Stimulated activated CD4-positive, alpha-beta T cell treated with anti-CD3 and anti-CD28 coated beads, Interleukin-1b, Interleukin-23, amount 100 ng/mL, for 4 hours (primary cell): ENCODE measurements at places on chromosomes 5 and 9.

DNA sequence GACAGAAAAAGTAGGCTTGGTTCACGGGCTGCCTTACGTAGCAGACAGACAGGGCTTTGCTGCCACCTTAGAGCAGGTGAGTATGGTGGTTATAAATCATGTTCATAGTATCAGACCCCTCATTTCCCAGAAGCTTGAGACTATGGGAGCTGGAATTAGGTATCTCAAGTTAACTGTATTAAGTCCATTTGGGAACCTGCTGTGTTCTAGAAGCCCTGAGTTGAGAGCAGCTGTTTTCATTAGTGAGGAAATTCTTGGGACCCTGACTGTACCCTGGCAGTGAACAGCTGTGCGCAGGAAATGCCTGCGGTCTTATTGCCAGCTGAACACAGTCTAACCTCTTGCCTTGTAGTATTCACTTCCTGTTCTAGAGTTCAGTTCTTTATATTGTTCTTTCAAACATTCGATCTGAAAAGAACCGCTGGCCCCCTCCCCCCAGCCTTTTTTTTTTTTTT, 29.8 kb downstream of the UGCG start:
- peak; percentile 37 for DNase-seq

DNA sequence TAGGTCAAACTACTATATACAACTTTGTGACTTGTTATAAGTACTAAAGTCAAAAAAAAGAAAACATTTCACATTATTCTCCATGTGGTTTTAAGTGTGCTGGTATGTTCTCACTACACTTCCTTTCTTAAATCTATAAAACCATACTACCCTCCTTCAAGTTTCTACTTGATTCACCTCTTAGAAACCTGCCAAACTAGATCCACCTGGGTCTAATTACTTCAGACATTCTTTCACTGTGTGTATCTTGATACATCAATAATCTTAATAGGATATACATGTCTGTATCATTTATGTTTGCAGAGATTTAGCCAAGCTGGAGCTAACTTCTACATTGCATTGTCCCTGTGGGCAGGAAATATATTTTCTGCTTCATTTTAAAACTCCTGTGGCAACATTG, 1012.6 kb downstream of the EFNA5 start:
- DNase-seq, result no peak

DNA sequence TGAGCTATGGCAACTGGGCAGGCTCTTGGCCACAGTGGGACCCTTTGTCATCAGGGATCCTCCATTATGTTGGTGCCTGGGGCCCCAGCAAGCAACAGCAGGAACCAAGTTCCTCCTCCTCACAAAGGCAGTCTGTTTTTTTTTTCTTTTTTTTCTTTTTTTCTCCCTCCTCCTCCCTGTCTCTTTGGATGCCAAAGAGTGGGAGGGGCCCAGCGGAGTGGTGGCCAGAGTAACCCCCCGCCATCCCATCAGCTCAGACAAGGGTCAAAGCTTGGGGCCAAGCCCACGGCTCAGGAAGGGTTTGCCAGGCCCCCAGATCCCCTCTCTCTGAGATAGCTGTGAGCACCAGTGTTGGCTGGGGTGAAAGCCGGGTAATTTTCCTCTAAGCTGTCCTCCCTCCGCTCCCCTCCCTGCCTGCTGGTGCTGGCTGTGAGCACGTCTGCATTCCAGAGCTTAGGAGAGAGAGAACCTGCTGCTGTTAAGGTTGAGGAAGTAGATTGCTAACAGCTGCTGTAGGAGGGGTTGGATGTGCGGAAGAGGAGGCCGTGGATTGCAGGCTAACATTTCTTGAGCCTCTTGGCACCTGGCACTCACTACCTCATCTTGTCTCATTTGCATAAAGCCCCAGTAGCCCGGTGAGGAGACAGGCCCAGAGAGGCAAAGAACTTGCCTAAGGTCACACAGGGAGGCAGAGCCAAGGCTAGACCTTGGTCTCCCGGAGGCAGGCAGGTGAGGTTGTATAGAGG, 21.2 kb downstream of the GSN start:
- DNase-seq, result no peak

- no peak for DNase-seq
Measured at GRCh38 chr5:44827681-44828080, 18.9 kb downstream of the MRPS30 start.

- DNase-seq, result no peak
Measured at GRCh38 chr5:57504357-57504756, 21.7 kb upstream of the ACTBL2 start.

- DNase-seq, result no peak
Measured at GRCh38 chr5:91182763-91183162, 200.4 kb downstream of the ARRDC3 start.

DNA sequence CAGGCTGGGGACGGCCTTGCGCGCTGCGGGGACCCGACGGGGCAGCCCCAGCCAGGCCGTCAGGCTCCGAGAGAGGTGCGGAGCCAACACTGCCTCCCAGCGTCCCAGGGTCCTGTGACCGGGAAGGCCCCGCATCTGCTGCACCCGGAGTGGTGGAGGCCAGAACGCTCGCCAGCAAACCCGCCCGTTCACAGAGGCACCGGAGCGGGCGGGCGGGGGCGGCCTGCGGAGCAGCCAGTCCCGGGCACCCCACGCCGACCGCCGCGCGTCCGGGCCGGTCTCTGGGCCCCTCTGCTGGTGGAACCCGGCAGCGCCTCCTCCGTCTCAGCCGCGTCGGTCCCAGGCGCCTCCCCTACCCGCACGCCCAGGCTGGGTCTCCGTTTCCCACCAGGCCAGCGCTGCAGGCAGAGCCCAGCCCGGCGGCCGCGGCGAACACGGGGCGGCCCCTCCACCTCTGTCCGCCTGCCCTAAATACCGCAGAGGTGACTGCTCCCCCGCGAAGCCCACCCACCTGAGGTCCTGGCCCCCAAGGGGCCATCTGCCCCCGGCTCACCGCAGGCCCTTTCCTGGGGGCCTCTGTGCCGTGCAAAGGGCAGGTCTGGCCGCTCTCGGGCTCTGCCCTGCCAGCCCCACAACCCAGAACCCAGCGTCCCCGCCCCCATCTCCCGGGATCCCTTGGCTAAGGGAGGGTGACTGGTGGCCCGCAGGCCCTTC, 15.9 kb downstream of the EXD3 start:
- DNase-seq, result peak; percentile 59

- DNase-seq, result no peak
Measured at GRCh38 chr9:36974731-36975130, 59.3 kb downstream of the PAX5 start.

DNA sequence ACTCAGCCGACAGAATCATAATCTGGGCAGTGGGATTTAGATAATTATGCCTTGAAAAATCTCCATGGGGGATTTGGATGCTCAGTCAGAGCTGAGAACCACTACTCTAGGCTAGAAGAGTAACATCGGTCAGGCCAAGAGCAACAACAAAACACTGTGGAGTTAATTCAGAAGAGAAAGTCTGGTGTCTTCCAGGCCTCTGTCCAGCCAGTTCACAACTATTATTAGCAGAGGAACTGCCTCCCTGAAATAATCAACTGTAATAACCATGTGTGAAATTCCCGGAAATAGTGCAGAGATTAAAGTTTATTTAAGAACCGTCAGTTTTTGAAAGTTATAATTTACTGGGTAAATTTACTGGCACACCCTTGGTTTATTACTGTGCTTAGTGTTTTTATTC, 8.2 kb upstream of the MARCHF3 start:
- DNase-seq, result no peak

GRCh38 chr9:93004561-93004960, 53.9 kb upstream of the SUSD3 start:
- no peak for DNase-seq

GRCh38 chr9:28651050-28651722, 1077.9 kb upstream of the C9orf72 start:
- no peak for DNase-seq

DNA sequence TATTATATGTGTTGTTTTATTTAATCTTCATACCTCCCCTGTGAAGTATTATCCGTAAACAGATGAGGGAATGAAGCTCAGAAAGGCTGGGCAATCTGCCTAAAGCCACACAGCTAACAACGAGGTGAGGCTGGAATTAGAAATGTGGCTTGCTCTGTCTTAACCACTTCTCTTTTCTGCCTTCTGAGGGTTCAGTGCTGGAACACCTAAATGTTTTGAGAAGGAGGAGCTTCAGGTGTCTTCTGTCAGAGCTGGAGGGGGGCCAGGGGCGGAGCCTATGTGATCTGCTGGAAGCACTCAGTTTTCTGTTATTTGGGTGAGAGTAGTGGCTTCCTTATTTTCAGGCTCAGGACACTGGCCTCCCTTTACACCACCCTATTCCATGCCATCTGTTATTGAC, 35.0 kb upstream of the ARAP3 start:
- no peak for DNase-seq

DNA sequence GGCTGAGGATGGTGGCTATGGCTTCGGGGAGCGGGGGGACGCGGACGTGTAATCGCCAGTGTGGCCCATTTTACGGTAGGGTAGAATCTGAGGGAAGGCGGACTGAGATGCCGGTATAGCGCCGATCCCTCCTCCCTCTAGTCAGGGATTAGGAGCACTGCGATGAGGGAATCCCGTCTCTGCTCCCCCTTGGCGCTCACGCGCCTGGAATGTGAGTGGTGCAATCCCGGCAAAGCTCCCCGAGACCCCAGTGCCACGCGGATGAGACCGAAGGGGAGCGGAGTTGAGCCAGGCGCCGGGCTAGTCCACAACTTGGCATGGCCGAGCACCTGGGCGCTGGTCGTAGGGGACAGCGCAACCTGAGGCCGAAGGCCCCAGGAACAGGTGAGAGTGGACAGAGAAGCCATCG, 2.2 kb downstream of the NPR3 start:
- DNase-seq, result no peak

DNA sequence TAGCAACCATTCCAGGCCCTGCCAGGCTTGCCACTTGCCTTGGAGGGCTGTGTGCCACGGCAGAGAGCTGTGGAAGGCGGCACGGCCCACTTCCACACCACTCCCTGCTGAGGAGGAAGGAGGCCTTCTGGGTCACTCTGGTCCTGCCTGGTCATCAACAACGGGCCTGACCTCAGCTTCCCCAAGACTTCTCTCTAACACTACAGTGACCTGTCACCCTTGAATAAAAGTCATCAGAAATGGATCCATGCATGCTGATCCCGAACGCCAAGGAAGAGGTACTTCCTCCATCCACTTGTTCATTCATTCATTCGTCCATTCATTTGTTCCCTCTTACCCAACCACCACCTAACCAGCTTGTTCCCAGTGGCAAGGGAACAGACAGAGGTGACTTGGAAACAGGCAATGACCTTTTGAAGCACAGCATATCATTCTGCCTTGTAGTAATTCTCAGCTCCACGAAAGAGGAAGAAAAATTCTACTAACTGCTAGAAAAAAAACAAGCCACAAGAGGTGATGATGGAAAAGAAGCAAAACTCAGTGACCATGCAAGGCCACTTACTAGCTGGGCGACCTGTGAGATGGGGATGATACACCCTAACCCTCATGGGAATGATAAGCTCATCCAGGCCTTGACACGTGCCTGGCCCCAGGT, 58.6 kb downstream of the STK10 start:
- no peak for DNase-seq

DNA sequence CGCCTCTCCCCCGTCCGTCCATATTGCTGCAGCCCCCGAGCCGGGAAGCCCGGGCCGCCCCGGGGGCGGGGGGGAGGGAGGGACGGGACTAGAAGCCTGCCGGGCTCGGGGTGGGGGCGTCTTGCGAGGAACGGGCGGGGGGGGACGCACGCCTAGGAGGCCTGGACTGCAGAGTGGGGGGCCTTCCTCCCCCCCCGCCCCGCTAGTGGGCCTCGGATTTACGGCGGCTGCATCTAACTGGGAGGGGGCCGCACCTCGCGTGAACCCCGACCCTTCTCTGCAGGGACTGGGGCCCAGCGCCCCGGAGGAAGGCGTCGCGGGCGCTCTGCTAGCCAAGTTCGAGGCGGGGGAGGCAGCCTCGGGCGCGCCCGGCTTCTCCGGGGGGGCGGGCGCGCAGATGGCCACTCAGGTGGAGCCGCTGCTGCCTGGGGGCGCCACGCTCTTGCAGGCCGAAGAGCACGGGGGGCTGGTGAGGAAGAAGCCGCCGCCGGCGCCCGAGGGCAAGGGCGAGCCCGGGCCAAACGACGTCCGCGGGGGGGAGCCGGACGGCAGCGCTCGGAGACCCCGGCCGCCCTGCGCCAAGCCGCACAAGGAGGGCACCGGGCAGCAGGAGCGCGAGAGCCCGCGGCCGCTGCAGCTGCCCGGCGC, at the start of gene LARP1:
TSS of gene LARP1 (plus strand) at position 17 of the 648 bp plus-strand sequence. CDS start at position 398, 381 bp downstream.
- no peak for DNase-seq

- no peak for DNase-seq
Measured at GRCh38 chr5:150461231-150461630, 11.7 kb upstream of the RPS14 start.

DNA sequence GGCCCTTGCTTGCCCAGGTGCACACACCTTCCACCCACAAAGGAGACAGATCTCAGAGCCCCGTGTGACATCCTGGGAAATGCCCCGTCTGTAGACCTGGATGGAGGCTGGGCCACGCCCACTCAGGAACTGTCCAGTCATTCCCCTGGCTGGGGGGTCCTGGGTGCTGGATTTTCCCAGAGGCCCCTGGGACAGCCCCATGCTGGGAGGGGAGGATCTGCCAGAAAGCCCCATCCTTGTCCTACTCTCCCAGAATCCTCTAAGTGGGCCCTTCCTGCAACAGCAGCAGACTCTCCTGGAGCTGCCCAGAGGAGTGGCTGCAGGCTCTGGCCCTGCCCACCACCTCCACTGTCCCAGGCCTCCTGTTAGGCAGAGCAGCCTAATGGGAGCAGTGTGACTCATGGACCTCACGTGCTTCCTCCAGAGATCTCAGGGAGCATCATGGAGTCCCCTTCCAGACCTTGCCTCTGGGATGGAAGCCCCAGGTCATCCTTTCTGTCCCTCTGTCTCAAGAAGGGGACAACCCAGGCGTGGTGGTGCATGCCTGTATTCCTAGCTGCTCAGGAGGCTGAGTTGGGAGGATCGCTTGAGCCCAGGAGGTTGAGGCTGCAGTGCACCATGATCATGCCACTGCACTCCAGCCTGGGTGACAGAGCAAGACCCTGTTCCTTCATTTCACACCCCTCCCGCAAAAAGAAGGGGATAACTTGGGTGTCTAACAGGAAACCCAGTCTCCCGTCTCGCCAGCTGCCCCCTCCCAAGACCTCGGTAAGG, 51.7 kb downstream of the JADE2 start:
- DNase-seq, result no peak

DNA sequence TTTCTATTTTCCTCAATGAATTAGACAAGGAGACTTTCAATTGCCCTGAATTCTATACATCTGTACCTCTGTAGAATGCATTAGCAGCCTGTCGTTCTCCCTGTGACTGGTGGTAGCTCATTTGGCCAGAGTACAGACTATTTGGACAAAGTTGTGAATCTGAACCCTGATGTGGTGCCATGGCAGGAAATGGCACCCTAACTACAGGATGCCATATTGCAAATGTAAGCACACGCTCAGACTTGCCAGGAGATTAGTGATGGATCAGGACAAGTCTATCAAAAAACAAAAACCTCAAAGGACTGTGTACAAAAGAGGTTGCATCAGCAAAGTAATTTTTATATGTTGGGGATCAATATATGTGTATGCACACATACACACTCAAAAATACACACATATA, 58.3 kb downstream of the SVEP1 start:
- no peak for DNase-seq
